ENCODE measurements at places on chromosomes 2 and 18.

GRCh38 chr2:71814885-71815284 lies 332.8 kb downstream of the CYP26B1 start:
- peak; percentile 50 for DNase-seq

DNA sequence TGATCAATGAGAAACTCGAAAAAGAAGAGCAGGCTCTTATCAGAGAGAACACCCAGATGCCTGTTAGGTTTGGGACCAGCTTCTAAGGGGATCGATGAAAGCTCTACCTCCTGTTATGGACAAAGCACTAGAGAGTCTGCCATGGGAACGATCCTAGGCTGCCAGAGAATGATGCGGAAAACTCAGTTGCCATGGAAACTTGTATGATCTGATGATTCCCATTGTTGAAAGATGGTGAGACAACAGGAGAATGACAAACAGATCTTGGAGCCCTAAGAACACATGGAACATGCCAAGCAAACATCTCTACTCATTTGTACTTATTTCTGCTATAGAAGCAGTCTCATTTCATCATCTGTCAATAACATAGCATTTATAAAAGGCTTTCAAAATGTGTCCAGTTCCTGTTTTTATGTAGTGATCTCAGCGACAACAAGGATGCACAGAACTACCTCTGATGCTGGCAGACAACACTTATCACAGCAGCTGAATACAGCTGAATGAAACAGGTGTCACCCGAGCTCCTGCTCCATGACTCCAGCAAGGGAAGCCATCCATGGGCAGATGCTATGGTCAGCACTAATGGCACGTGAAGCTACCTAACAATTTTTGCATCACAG lies 59.6 kb downstream of the NCKAP5 start:
- DNase-seq = no peak

- no peak for DNase-seq
These were observed 28.4 kb upstream of the DTNB start for GRCh38 chr2:25701801-25702200.

DNA sequence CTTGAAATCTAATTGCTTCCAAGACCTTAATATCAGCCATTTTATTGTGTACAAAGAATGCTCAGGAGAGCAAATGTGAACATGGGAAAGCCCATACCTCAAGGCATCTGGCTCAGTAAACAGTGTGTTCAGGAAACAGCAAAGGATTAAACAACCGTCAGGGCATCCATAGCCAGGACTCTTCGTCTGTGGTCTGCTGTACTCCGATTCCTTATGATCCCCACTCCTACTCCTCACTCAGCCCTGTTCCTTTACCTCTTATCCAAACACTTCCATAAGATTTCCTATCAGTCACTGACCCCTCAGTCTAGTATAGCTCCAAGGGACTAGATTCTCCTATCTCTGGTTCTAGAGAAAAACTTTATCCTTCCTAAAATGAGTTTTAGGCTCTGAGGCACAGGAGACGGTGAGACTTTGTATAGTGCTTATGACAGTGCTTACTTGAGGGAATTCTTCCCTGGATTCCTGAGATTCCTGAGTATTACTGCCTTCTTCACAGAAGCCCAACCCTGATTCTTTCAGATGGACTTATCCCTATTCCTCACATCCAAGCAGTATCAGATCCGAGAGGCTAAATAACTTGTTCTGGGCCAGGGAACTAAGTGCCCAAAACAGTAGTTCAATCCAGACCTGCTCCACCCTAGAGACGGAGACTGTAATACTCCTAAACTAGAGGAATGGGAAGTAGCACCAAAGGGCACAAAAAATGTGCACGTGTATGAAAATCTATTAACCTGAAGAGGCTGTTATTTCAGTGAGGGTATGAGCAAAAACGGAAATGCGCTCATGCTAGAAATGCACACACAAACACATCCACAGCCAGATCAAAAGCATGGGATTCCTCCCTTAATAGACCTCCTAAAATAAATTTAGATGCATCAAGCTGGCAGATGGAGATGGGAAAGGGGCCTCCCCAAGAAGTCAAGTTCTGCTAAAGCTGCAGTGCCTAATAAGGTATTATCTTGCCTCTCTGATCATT lies 42.1 kb upstream of the SIGLEC15 start:
- no peak for DNase-seq

GRCh38 chr2:14261771-14262170 lies 370.7 kb upstream of the LRATD1 start:
- no peak for DNase-seq

GRCh38 chr2:239599299-239599698 lies 198.5 kb upstream of the HDAC4 start:
- DNase-seq = no peak

- no peak for DNase-seq
These were observed 13.4 kb upstream of the BOK start for GRCh38 chr2:241545106-241545505.

- peak; percentile 78 for DNase-seq
These were observed 32.8 kb upstream of the IL1B start for GRCh38 chr2:112869258-112869842.

DNA sequence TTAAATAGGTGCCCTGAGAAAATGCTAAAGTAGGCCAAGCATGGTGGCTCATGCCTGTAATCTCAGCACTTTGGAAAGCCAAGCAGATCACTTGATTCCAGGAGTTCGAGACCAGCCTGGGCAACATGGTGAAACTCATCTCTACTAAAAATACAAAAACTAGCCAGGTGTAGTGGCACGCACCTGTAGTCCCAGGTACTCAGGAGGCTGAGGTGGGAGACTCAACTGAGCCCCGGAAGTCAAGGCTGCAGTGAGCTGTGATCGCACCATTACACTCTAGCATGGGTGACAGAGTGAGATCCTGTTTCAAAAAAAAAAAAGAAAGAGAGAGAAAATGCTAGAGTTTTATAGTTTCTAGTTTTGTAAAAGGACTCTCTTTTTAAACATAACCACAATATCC lies 12.0 kb downstream of the ANKRD44 start:
- no peak for DNase-seq

GRCh38 chr18:13273800-13274199 lies 55.2 kb downstream of the LDLRAD4 start:
- DNase-seq = no peak

Measured in right atrium auricular region (tissue), 2 donors.